GM12878 (cell line): ENCODE measurements at places on chromosomes 2 and 18. TPM values are rescaled to one million over a fixed set of nuclear protein-coding genes. Genes with fewer than 3 reads are reported as not detected.

Gene EPB41L5
- 8.8 and 10.9 TPM in 2 replicates for polyA plus RNA-seq

Gene DYNAP
- not detected in 2 replicates for polyA plus RNA-seq

Gene ALPG
- not detected in 2 replicates for polyA plus RNA-seq

Gene GKN1
- not detected in 2 replicates for polyA plus RNA-seq

Gene PTH2R
- polyA plus RNA-seq, result not detected in 2 replicates

Gene DCDC2C
- polyA plus RNA-seq, result not detected in 2 replicates

Gene C2orf66
- not detected in 2 replicates for polyA plus RNA-seq

Gene ZNF236
- polyA plus RNA-seq, result 4.0 and 5.8 TPM in 2 replicates

Gene ZNF407
- polyA plus RNA-seq, result 4.4 and 5.8 TPM in 2 replicates

Gene EFHD1
- not detected in 2 replicates for polyA plus RNA-seq

Gene SKA1
- polyA plus RNA-seq, result 27.3 and 31.9 TPM in 2 replicates

GRCh38 chr2:8636721-8637636 is 44.9 kb upstream of the ID2 start:
- no peaks in the 10 kb centered on the region for H3K36me3 ChIP-seq
- DNase-seq, result no peak
- no peaks in the 10 kb centered on the region for H3K4me1 ChIP-seq
- H3K27me3 ChIP-seq, result no peaks in the 10 kb centered on the region; the same call in 1 of the 2 replicates
- H3K4me3 ChIP-seq, result no peak overlapping the region

DNA sequence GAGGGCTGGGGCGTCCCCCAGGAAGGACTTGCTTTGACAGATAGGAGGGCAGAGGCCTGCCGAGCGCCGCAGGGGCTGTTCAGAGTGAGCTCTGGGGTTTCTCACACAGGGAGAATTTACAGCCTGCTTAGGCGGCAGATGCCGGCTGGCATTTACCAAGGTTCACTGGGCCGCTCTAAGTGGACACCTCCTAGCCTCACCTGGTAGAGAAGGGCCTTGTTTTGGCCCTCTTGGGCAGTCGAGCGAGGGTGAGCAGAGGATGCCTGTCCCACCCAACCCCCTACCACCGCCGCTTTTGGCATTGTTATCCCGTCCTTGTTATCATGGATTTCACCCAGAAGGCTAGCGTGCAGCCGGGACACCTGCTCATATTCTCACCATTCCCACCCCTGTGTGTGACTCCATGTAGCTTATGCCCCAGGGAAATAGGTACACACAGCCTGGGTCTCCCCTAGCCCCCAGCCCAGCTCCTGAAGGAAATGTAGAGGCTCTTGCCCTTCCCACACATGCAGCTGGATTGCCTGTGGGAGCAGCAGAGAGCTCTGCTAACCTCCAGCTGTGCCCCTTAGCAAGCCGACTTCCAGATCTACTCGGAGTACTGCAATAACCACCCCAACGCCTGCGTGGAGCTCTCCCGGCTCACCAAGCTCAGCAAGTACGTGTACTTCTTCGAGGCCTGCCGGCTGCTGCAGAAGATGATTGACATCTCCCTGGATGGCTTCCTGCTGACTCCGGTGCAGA is 52.4 kb downstream of the FAM168B start:
- H3K4me3 ChIP-seq, result no peak overlapping the region
- 0 out of 2 replicates have a peak, but pooled peaks cover 2% of the 10 kb centered on the region for H3K27me3 ChIP-seq
- DNase-seq, result no peak

- H3K27me3 ChIP-seq, result no peaks in the 10 kb centered on the region
- DNase-seq, result no peak
- no peak overlapping the region for H3K4me3 ChIP-seq
- peaks cover 6% of the 10 kb centered on the region for H3K4me1 ChIP-seq
- no peaks in the 10 kb centered on the region for H3K36me3 ChIP-seq
- H3K27ac ChIP-seq, result no peak overlapping the region
Observed at GRCh38 chr2:201219328-201220096, 36.6 kb downstream of the CASP10 start.

GRCh38 chr2:206328974-206329373 is 54.5 kb downstream of the ZDBF2 start:
- no peak for DNase-seq
- H3K4me3 ChIP-seq, result no peak overlapping the region
- H3K27me3 ChIP-seq, result no peaks in the 10 kb centered on the region
- H3K4me1 ChIP-seq, result no peaks in the 10 kb centered on the region
- no peaks in the 10 kb centered on the region for H3K36me3 ChIP-seq

- H3K4me1 ChIP-seq, result no peaks in the 10 kb centered on the region
- no peaks in the 10 kb centered on the region for H3K27me3 ChIP-seq
- no peak overlapping the region for H3K27ac ChIP-seq
- no peaks in the 10 kb centered on the region for H3K36me3 ChIP-seq
- DNase-seq, result no peak
- H3K4me3 ChIP-seq, result no peak overlapping the region
Observed at GRCh38 chr2:211014376-211014775, 458.0 kb downstream of the CPS1 start.

GRCh38 chr2:162085090-162085891 is 11.3 kb upstream of the DPP4 start:
- no peaks in the 10 kb centered on the region for H3K36me3 ChIP-seq
- H3K27me3 ChIP-seq, result no peaks in the 10 kb centered on the region
- no peak overlapping the region for H3K27ac ChIP-seq
- H3K4me1 ChIP-seq, result no peaks in the 10 kb centered on the region
- no peak overlapping the region for H3K4me3 ChIP-seq
- no peak for DNase-seq

- H3K27ac ChIP-seq, result no peak overlapping the region
- no peaks in the 10 kb centered on the region for H3K36me3 ChIP-seq
- no peak for DNase-seq
- peaks cover 11% of the 10 kb centered on the region for H3K4me1 ChIP-seq
Observed at GRCh38 chr2:74778381-74779264, 55.3 kb upstream of the HK2 start.

GRCh38 chr18:9890196-9890595 is 4.4 kb downstream of the TXNDC2 start:
- H3K36me3 ChIP-seq, result no peaks in the 10 kb centered on the region
- H3K4me3 ChIP-seq, result no peak overlapping the region
- no peaks in the 10 kb centered on the region for H3K27me3 ChIP-seq
- no peak overlapping the region for H3K27ac ChIP-seq
- DNase-seq, result no peak
- H3K4me1 ChIP-seq, result no peaks in the 10 kb centered on the region

- no peak overlapping the region for H3K4me3 ChIP-seq
- no peak overlapping the region for H3K27ac ChIP-seq
- no peak for DNase-seq
- no peaks in the 10 kb centered on the region for H3K27me3 ChIP-seq
- no peaks in the 10 kb centered on the region for H3K36me3 ChIP-seq
- H3K4me1 ChIP-seq, result no peaks in the 10 kb centered on the region
Observed at GRCh38 chr2:51103205-51103604, 71.3 kb upstream of the NRXN1 start.

DNA sequence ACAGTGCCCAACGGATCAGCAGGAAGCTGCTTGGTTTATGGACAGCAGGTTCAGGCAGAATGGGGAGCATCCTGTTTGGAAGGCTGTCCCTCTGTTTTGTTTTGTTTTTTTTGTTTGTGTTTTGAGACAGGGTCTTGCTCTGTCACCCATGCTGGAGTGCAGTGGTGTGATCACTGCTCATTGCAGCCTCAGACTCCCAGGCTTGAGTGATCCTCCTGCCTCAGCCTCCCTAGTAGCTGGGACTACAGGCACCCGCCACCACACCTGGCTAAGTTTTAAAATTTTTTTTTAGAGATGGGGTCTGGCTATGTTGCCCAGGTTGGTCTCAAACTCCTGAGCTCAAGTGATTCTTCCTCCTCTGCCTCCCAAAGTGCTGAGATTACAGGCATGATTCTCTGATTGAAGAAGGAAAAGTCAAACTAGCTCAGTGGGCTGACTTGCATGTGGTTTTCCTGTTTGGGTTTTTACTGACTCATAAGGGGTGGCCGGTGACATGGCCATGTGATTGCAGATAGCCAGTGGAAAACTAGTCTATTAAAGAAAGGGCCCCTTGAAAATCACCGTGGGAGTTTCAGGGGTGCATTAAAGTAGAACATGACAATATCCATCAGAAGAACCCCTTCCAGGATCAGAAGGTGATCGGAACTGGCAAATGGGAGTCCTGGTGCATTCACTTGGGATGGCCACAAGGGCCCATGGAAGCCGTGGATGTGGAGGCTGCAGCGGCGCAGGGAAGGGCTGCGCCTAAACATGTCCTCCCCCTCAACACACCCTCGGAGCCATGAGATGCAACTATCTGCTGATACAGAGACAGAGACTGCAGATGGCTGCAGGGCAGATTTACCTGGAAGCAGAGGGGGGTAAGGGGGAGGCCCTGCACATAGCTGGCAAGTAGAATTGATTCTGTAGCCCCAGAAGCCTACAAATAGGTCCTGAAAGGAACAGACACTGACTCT is 26.5 kb downstream of the AQP12B start:
- peaks cover 11% of the 10 kb centered on the region for H3K4me1 ChIP-seq
- no peaks in the 10 kb centered on the region for H3K36me3 ChIP-seq
- peak; percentile 31 for DNase-seq

- H3K4me3 ChIP-seq, result no peak overlapping the region
- no peak overlapping the region for H3K27ac ChIP-seq
- no peak for DNase-seq
- H3K36me3 ChIP-seq, result no peaks in the 10 kb centered on the region
Observed at GRCh38 chr2:178057179-178057680, 15.3 kb downstream of the PDE11A start.

GRCh38 chr2:233331536-233331935 is 22.8 kb upstream of the DGKD start:
- peak overlapping the region; percentile 70 for H3K27ac ChIP-seq
- DNase-seq, result peak; percentile 80
- H3K27me3 ChIP-seq, result no peaks in the 10 kb centered on the region
- H3K36me3 ChIP-seq, result no peaks in the 10 kb centered on the region
- H3K4me3 ChIP-seq, result no peak overlapping the region

DNA sequence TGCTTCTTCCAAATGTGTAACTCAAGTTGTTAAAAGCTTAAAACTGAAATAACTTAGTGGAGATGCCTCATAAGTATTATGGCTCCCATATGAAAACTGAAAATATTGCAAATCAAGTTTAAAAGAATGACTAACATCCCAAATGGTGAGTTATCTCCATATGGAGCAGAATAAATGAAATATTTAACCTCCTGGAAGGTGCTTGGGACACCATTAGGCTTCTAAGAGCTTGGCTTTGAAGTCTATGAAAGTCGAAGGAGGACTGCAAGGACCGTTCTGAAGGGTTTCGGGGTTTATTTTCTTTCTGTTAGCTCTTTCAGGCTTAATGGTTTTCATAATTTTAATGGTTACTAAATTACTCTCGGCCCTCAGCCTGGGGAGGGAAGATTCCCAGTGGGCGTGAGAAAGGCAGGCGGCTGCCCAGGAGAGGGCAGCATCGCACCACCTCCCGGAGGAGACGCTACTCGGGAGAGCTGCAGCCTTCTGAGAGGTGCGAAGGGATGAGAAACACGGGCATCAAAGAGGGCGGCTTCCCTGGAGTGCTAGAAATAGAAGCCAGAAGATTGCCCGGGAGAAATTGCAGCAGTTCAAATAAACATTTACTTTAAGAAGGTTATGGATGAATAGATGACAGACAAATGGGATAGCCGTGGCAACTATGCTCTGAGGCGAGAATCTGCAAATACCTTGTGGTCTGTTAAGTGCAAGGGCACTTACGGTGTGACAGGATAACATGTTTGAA is 43.1 kb downstream of the MAP3K19 start:
- no peaks in the 10 kb centered on the region for H3K36me3 ChIP-seq
- no peak overlapping the region for H3K4me3 ChIP-seq
- H3K27me3 ChIP-seq, result no peaks in the 10 kb centered on the region
- no peaks in the 10 kb centered on the region for H3K4me1 ChIP-seq
- H3K27ac ChIP-seq, result no peak overlapping the region
- peak; percentile 17 for DNase-seq

DNA sequence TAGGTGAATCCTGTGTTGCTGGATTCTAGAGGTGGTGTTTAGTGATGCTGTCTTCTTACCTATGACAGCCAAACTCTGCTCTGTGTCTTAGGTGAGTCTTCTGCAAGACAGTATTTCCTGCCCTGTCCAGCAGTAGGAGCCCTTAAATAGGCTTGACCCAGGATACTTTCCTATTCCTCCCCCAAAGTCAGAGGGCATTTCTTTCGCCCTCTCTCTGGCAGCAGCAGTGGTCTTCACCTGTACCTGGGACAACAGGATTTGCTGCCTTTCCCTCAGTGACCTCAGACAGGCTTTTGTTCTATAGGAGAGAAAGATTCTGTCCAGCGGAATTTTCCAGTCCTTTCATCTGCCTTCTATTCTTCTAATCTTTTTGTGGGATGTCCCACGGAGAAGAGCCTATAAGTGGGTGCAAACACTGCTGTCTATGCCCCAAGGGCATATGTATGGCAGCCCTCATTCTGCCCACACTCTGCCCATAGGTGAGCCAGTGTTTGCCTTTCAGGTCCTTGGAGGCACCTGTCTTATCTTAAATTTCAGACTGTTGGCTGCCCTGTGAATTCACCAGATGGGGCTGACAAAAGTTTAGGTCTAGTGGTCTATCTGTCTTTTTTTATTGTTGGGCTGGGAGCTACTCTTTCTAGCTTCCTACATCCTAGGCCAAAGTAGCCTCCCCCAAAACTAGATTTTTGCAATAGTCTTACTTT is 177.3 kb upstream of the SPOPL start:
- H3K36me3 ChIP-seq, result no peaks in the 10 kb centered on the region
- no peak for DNase-seq
- H3K4me3 ChIP-seq, result no peak overlapping the region
- H3K4me1 ChIP-seq, result no peaks in the 10 kb centered on the region

- H3K27ac ChIP-seq, result no peak overlapping the region
- H3K4me3 ChIP-seq, result no peak overlapping the region
Observed at GRCh38 chr18:53056064-53056463, 716.1 kb downstream of the DCC start.

- H3K27ac ChIP-seq, result no peak overlapping the region
- H3K27me3 ChIP-seq, result no peaks in the 10 kb centered on the region
- H3K36me3 ChIP-seq, result no peaks in the 10 kb centered on the region
- DNase-seq, result no peak
- no peak overlapping the region for H3K4me3 ChIP-seq
- no peaks in the 10 kb centered on the region for H3K4me1 ChIP-seq
Observed at GRCh38 chr2:87403893-87404175, 344.1 kb upstream of the PLGLB2 start.

DNA sequence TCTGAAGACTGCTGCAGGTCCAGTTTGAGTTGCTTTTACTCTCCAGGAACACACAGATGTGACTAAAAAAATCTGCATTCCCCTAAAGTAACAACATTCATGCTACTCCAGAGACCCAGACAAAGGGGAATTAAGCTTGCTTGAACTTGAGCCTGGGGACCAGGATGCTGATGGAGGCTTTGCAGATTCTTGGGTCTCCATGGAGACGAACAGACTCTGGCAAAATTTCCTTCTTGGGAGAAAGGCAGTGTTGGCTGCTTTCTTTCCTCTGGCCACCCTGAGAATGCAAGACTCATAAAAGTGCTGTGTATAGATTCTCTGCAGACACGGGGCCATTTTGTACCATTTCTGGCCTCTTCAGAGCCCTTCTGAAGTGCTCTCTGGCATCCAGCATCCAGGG is 112.0 kb downstream of the ACTR3 start:
- no peaks in the 10 kb centered on the region for H3K36me3 ChIP-seq
- no peak overlapping the region for H3K27ac ChIP-seq
- no peak for DNase-seq
- H3K4me1 ChIP-seq, result peaks cover 6% of the 10 kb centered on the region; the same call in 1 of the 2 replicates
- H3K27me3 ChIP-seq, result no peaks in the 10 kb centered on the region

- H3K4me1 ChIP-seq, result no peaks in the 10 kb centered on the region
- no peaks in the 10 kb centered on the region for H3K36me3 ChIP-seq
- no peak for DNase-seq
- no peak overlapping the region for H3K4me3 ChIP-seq
Observed at GRCh38 chr18:72868585-72869225, 918 bp upstream of the NETO1 start.
